ENCODE measurements at places on chromosomes 2 and 18.

GRCh38 chr2:6937582-6937981, 20.4 kb downstream of the RNF144A start:
- no peak for DNase-seq

- no peak for DNase-seq
Observed at GRCh38 chr2:229210641-229211040, 60.4 kb downstream of the PID1 start.

- no peak for DNase-seq
Observed at GRCh38 chr18:12990641-12990966, 558 bp upstream of the CEP192 start.

DNA sequence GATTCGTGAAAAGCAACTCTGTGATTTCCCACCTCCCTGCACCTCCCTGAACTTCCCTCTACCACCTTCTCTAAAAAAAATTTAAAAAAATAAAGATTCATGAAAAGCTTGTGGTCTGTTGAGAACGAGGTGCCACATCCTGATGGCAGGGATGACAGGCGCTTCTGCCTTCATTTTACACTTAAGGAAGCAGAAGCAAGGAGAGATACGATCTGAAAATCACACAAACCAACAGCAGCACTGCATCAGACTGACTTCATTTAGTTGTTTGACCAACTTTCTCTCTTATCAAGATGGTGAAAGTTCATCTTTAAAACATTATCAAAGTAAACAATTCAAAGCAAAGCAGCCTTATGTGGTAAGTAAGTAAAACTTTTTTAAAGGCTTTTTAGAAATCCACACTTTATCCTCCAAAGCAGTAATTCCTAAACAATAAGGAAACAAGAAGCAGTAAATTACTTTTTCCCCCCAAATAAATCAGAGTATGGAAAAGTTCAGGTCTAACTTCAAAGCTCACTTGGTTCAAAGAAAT, 15.5 kb downstream of the WDFY1 start:
- peak; percentile 25 for DNase-seq

GRCh38 chr18:64202210-64202836, 53.4 kb upstream of the LINC00305 start:
- no peak for DNase-seq

DNA sequence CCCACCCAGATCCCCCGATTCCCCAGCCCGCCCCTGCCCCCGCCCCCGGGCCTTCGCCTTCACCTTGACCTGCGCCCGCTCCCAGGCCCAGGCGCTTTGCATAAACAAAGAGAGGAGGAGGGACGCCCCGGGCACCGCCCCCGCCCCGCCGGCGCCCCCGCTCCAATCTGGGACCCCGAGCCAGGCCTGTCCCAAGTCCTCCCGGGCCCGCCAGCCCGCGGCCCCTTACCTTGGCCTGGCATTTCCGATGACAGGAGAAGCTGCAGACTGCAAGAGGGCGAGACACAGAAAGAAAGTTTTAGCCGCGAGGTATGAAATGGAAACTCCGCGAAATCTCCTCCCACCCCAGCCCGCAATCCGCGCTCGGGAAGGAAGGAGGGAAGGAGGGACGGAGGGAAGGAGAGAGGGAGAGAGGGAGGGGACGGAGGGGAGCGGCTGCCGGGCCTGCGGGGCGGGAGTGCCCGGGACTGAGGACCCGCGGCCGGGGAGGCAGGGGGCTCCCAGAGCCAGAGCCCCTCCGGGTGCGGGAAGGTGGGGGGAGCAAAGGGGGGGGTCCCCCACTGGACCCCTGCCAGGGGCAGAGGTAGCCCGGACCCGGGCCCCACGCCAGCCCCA, 24.2 kb downstream of the TNS1 start:
- no peak for DNase-seq

- no peak for DNase-seq
Observed at GRCh38 chr2:133561045-133561852, 7.0 kb downstream of the NCKAP5 start.

- no peak for DNase-seq
Observed at GRCh38 chr18:24561369-24561965, 101.0 kb downstream of the HRH4 start.

GRCh38 chr18:77130229-77131099, 2.1 kb downstream of the MBP start:
- no peak for DNase-seq

Data from T-helper 22 cell (primary cell).